ENCODE measurements at places on chromosomes 2 and 18.
A peak's percentile ranks its signal among the peaks of the same experiment; 100 is the strongest.

DNA sequence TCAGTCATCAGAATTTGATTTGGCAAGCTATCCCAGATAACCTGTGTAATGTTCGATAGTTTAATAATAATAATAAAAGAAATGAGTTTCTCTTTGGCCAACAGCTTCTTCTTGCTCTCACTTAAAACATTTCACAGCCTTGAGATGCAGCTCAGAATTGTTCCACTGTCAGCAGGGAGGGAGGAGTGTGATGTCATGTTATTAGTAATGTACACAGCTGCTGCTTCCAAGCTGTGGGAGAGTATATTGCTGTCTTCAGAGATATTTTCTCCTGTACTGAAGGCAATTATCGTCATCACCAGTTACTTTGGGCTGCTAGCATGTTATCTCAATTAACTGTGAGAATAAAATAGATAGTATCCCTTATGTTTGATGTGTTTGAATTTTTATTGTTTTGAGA lies 146.9 kb upstream of the MAP3K20 start:
- DNase-seq: no peak

GRCh38 chr18:22257022-22257543 lies 87.7 kb downstream of the GATA6 start:
- no peak for DNase-seq

DNA sequence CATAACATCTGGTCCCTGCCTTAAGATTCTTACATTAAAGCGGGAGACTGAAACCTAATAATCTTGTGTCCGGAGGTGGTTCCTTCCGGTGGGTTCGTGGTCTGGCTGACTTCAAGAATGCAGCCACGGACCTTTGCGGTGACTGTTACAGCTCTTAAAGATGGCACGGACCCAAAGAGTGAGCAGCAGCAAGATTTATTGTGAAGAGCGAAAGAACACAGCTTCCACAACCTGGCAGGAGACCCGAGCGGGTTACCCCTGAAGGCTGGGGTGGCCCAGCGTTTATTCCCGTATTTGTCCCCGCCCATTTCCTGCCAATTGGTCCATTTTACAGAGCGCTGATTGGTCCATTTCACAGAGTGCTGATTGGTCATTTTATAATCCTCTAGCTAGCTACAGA lies 122.3 kb upstream of the SIX2 start:
- no peak for DNase-seq

- DNase-seq: no peak
These were observed 74.8 kb upstream of the RIOK3 start for GRCh38 chr18:23378302-23378686.

- no peak for DNase-seq
These were observed 479.3 kb upstream of the NXPH2 start for GRCh38 chr2:139259422-139260051.

DNA sequence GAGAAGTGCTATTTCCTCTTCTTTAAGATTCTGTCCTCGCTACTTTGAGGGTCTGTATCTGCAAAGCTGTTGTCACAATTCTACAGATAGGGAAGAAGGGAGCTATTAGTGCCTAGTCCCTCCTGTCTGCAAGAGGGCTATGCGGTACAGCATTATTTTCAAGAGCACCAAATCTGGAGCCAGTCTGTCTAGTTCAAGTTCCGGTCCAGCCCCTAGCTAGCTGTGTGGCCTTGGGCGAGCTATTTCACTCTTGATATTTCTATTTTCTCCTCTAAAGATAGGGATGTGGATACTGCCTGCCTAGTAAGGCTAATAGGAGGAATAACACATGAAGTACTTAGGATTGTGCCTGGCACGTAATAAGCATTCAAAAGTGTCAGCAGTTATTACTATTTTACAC lies 272.4 kb downstream of the KCNE4 start:
- DNase-seq: no peak

DNA sequence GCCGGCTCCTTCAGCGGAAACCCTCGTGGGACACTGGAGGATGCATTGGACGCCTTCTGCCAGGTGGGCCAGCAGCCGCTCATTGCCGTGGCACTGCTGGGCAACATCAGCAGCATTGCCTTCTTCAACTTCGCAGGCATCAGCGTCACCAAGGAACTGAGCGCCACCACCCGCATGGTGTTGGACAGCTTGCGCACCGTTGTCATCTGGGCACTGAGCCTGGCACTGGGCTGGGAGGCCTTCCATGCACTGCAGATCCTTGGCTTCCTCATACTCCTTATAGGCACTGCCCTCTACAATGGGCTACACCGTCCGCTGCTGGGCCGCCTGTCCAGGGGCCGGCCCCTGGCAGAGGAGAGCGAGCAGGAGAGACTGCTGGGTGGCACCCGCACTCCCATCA lies 7.8 kb upstream of the CENPA start:
- DNase-seq: no peak

DNA sequence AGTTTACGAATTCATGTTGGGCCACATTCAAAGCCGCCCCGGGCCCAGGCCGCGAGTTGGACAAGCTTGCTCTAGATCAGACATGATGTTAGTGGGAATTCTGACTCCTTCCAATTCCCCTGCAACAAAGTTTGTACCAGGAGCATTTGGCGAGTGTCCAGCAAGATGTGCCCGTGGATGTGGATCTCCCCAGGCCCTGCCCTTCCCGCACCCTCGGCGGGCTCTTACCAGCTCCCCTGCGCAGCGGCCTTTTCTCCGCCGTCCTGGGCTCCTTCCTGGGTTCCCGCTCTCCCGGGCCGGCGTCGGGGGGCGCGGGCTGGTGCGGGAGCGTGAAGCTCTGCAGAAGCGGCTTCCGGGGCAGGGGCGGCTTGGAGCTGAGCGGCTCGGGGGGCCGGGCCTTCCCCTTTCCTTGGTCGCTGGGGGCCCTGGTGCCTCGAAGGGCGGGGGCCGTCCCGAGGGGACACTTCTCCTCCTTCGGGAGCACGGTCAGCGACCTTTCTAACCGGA lies 90.8 kb upstream of the MGAT4A start:
- DNase-seq: no peak

- peak; percentile 58 for DNase-seq
These were observed 27.5 kb downstream of the CNRIP1 start for GRCh38 chr2:68292108-68292710.

GRCh38 chr2:7452110-7452876 lies 535.1 kb downstream of the RNF144A start:
- DNase-seq: no peak

DNA sequence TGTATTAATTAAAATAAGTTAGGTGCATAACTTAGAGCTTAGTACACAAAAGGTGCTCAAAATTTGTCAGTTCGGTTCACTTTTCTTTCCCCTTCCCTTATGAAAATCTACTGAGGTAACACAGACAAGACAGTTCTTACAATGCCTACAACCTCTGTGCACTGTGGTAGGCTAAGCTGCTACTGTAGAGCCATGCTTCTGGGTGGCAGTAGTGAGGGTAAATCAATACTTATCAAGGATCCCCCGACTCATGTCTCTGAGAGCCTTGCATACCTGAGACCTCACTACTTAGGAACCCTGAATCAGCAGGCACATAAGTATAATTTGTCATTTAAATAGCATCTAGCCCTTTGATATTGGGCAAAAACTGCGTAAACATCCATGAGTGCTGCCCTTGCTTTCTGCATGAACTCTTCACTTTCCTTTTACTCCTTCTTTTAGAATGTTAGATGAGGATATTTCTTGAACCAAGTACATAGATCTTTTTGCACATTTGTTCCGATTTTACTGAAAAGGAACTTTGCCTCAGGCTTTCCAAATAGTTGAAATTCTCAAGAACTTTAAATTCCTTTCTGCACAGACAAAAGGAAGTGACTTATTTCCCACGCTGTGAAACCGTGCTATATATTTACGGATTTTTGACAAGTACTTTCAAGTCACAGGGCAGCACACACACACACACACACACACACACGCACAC lies 234.4 kb downstream of the TRIB2 start:
- peak; percentile 51 for DNase-seq

DNA sequence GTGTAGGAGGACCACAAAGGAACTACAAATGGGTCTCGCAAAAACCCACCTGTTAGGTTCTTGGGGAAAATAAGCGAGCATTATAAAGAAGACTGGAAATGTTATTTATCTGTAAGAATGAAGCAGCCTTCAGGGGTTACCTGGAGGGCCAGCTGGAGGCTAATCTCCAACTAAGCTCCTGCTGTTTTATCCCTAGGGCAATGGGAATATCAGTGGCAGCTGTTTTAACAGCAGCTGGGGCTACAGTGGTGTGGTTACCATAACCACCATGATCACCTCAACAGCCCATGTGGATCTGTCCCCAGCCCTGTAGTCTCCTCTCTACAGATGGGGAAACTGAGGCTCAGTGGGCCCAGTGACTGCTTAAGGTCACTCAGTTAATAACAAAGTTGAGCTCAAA lies 108.1 kb downstream of the FTCDNL1 start:
- no peak for DNase-seq

GRCh38 chr18:75209951-75210258 lies 692 bp upstream of the TSHZ1 start:
- no peak for DNase-seq

- DNase-seq: peak; percentile 64
These were observed 45.4 kb downstream of the EXOC6B start for GRCh38 chr2:72780477-72780876.

DNA sequence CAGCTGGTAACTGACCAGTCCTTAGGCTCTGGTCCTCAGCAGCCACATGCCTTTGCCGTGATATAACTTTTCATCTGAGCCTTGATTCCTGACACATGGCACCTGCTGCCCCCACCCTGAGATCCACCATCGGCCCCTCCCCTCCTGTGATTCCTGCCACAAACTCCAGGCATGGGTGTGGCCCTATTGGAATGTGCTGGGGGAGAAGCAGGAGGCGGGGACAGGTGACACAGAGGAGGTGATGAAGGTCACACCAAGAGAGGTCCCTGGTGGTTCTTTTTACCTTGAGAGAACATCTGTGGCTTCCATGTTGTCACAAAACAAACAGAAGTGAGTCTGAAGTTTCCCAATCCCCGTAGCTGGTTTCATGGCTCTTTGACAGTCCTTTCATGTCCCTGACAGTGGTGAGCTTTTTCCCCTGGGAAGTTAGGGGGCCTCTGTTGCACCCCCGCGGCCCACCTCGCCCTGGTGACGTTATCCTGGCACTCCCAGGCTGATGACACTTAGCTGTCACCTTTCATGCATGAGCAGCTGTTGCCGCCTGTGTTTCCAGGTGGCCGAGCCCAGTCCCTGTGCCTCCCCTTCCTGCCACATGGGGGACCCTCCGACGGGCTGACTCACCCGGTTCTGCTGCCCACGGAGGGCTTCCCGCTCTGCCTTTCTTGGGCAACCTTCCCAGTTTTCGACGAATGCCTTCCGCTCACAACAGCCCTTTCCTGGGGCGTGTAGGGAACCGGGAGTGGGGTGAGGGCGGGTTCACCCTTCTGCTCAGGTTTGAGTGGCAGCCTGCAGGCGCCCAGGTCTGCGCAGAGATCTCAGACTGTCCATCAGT lies 66.3 kb upstream of the GLI2 start:
- DNase-seq: no peak

GRCh38 chr2:200397785-200398184 lies 91.3 kb downstream of the SPATS2L start:
- no peak for DNase-seq

- DNase-seq: no peak
These were observed 14.7 kb downstream of the NIFK start for GRCh38 chr2:121721926-121722325.

- DNase-seq: no peak
These were observed 29.2 kb upstream of the HPCAL1 start for GRCh38 chr2:10273215-10274175.

- peak; percentile 65 for DNase-seq
These were observed 23.8 kb downstream of the FBXO41 start for GRCh38 chr2:73260338-73260984.

DNA sequence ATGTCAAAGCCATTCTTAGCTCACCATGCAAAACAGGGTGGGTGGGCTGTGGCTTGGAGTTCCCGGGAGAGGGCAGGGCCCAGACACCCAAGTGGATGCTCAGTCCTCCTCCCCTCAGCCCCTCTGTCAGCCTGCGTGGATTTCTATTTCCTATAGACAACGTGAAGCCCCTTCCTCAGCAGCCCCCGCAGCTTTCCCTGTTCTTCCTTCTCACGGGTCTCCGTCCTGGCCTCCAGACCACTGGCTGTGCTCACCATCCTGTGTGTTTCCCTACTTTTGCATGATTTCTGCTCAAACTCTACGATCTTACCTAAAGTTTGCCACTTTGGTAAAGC lies 155.0 kb upstream of the PXDN start:
- DNase-seq: no peak

- no peak for DNase-seq
These were observed 167.2 kb downstream of the TCF4 start for GRCh38 chr18:55420665-55421307.

DNA sequence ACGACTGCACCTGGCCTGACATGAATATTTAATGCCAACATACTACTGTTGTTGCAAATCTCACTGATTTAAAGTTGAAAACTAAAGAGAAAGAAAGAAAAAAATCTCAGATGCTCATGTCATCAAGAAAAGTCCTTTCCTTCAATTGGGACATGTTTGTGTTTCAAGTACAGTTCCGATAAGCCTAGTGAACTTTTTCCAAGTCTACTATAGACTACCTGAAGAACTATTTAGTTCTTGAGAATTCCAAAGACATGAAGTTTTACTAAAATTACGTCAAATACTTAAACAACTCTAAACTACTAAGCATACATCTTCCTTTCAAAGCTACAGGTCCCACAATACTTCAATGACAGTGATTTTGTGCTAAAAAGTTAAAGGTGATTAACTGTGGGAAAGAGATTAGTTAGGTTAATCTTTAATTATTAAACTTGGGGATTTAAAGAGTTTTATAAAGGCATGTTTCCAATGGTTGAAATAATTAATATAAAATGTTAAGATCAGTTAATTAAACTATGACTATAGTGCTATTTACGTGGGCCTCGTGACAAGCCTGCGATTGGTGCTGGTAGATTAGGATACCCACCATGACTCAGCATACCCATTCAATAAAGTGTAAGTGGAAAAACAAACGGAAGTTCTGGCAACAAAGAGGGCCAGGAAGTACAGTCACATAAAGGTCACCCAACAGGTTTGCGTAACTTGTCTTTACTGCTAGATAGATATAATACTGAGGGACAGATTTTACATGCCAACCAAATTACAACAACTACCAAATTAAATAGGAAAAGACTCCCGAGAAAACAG lies 55.5 kb downstream of the SEPTIN10 start:
- peak; percentile 43 for DNase-seq

DNA sequence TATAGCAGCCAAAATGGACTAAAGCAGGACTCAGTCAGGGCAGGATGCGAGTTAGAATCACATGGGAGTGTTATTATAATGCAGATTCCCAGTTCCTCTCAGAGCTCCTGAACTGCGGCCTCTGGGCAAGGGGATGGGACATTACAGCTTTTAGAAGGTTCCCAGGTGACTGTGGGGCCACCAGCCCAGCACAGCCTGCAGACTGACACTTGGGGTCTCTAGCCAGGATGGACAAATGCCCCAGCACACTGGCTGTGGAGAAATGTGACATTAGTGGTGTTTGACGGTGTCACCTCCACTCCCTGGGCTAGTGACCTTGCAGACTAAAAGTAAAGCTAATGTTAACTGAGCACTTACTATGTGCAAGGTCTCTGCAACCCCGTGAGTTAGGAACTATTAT lies 238.0 kb upstream of the HS6ST1 start:
- DNase-seq: no peak

DNA sequence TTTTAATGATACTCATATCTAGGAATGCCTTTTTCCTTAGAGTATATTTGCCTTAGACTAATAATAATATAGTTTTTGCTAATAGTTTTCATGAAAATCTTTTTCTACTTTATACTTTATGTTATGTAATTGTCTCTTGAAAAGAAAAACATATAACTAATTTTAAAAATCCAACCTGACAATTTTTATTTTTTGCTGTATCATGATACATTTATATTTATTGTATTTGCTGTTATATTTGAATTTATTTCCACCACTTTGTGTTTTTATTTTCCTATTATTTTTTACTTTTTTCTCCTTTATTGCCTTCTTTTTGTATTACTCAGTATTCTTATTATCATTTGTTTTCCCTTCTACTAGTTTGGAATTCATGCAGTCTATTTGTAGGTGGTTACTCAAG lies 85.4 kb downstream of the MBD5 start:
- no peak for DNase-seq

Data from SK-MEL-5 (cell line).